ENCODE measurements at places on chromosomes 16 and 17. TPM values are rescaled to one million over a fixed set of nuclear protein-coding genes. Genes with fewer than 3 reads are reported as not detected.

Gene PDK2
- 11.1 TPM for total RNA-seq

Gene TP53TG3C
- total RNA-seq = not detected

Gene HOXB7
- total RNA-seq = not detected

Gene SLC2A4
- total RNA-seq = 0.25 TPM

Gene MIS12
- 11.6 TPM for total RNA-seq

Gene NPW
- total RNA-seq = 0.25 TPM

Gene TBX2
- 0.49 TPM for total RNA-seq

Gene KRT39
- not detected for total RNA-seq

Gene GRAPL
- total RNA-seq = 0.25 TPM

Gene CTCF
- total RNA-seq = 46.2 TPM

Gene SLC16A6
- 2.7 TPM for total RNA-seq

Gene MINK1
- 22.9 TPM for total RNA-seq
